ENCODE measurements at places on chromosomes 6 and 20.

DNA sequence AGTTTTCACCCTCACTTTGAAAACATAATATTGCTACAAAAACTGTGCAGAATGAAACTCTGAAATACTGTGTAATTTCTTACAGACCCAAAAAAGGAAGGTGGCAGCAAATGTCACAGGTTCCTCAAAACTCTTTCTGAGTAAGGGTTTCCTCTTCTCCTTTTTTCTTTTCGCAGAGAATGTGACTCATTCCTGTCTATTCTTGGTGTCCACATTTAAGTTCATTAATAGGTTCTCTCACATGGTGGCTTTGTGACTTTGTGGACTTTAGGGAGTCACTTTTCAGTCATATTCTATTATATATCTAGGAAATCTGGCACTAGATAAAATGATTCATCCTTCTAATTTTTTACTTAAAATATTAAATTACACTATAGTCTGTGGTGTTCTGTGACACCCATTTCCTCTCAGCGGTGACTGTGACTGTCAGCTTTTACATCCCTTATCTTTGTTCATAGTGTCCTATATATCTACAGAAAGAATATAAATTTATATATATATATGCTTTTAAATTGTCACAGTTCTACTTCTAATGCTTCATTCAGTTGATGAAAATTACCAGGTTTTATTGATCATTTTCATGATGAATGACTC, 126.8 kb upstream of the HCRTR2 start:
- no peak for DNase-seq

- DNase-seq = no peak
Measured at GRCh38 chr6:22134308-22134707, 162.5 kb downstream of the PRL start.

DNA sequence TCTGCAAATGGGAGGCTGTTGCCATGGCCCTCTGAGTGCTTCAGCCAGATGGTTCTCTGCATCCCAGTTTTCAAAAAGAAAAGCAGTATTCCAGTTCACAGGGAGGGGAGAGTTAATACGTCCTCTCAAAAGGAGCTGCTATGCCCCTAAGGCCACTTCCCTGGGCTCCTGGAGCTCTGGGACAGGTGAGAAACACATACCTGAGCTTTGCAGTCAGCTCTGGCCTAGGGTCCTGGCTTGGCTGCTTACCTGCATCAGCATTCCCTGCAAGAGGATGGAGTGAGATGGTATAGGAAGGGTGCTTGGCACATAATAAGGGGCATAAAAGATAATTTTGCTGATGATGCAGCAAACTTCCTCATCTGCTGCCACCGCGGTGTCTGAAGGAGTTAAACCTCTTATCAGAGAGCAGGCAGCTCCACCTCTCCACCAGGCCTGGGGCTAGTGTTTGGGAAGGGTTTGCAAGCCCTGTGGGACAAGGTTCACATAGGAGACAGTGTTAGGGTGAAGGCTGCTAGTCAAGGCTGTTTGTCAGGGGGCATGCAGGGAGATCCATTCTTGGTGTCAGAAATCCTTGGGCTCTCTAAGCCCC, 62.7 kb downstream of the SLC24A3 start:
- DNase-seq = no peak

- no peak for DNase-seq
Measured at GRCh38 chr20:49594931-49595315, 27.0 kb upstream of the PTGIS start.

GRCh38 chr6:7730001-7730783, 4.3 kb downstream of the BMP6 start:
- no peak for DNase-seq

DNA sequence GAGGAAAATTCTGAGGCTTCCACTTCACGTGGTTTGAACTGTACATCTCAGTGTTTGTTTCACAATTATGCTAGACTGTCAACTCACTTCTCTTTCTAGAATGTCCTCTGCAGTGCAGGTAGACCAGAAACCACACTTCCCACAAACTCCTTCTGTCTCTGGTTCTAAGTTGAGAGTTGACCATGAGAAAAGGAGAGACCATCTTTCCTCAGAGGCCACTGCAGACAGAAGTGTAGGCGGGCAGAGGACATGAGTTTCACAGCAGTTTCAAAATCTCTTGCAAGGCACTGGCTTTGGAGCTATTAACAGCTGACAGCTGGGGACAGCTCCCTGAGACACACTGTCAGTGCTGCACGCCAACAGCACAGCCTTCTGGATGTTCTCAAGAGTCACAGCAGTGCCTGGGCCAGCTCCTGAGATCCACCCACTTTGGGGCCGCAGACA, 55.4 kb upstream of the MOXD1 start:
- DNase-seq = no peak

GRCh38 chr6:3283241-3283640, 24.5 kb downstream of the PSMG4 start:
- DNase-seq = no peak

All from stromal cell of bone marrow (primary cell).